NCI-H1417 treated with DMSO at 0.1 percent for 48 hours (cell line): ENCODE measurements at places on chromosomes 4 and X.

- no peak for DNase-seq
These were observed 209.3 kb downstream of the UGT8 start for GRCh38 chr4:114807759-114808404.

- no peak for DNase-seq
These were observed 112.3 kb downstream of the ANAPC4 start for GRCh38 chr4:25489253-25489797.

GRCh38 chr4:166280642-166281041 is 407.6 kb downstream of the TLL1 start:
- DNase-seq = no peak

DNA sequence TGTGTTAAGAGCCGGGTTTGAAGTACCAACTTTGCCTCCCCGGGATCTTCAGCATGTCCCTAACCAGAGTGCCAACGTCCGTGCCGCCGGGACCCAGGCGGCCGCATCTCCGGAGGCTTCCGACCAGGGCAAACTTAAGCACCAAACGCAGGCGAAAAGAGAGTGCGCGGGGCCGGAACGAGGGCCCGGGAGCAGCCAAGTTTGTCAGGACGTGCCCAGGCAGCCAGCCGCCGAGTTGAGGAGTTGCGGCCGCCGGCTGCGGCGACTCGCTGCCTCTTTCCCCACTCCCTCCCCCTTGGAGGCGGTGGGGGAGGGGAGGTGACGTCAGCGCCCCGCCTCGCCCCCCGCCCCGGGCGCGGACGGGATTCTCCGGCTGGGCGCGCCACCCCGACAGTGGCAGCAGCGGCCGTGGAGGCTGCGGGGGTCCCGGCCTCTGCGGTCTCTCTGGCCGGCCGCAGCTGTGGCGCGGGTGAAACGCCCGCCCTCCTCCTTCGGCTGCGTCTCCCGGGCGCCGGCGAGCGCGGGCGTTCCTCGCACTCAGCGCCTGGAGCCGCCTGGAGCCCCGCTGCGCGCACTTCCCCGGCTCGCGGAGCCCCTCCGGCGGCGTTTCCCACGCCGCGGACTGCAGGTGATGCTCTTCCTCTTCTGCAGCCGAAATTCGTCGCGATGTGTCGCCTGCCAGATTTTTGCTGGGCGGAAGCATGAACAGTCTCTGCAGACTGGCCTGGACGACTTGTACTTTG is 2.9 kb upstream of the FAT1 start:
- no peak for DNase-seq

DNA sequence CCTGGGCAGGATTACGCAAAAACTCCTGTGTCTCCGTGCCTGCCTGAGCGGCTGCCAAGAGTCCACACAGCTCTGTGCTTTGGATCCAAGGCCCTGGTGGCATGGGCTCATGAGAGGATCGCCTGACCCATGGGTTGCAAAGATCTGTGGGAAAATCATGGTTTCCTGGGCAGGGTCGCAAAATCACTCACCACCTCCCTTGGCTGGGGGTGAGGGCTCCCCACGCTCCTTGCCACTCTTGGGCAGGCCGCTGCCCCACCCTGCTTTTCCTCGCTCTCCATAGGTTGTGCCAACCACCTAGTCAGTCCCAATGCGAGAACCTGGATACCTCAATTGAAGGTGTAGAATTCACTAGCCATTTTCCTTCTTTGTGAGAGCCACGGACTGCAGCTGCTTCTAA is 66.5 kb upstream of the MAGEB18 start:
- DNase-seq = no peak

GRCh38 chrX:121666171-121666570 is 618.8 kb downstream of the GLUD2 start:
- no peak for DNase-seq

GRCh38 chr4:69823048-69823447 is 36.9 kb downstream of the SULT1E1 start:
- no peak for DNase-seq

GRCh38 chrX:14753441-14753840 is 119.4 kb downstream of the FANCB start:
- DNase-seq = no peak

GRCh38 chrX:1481636-1482529 is 29.2 kb upstream of the ASMTL start:
- DNase-seq = no peak

- no peak for DNase-seq
These were observed 19.5 kb upstream of the XPNPEP2 start for GRCh38 chrX:129719268-129719667.

- no peak for DNase-seq
These were observed 348.4 kb downstream of the FBXO8 start for GRCh38 chr4:173934933-173935620.

DNA sequence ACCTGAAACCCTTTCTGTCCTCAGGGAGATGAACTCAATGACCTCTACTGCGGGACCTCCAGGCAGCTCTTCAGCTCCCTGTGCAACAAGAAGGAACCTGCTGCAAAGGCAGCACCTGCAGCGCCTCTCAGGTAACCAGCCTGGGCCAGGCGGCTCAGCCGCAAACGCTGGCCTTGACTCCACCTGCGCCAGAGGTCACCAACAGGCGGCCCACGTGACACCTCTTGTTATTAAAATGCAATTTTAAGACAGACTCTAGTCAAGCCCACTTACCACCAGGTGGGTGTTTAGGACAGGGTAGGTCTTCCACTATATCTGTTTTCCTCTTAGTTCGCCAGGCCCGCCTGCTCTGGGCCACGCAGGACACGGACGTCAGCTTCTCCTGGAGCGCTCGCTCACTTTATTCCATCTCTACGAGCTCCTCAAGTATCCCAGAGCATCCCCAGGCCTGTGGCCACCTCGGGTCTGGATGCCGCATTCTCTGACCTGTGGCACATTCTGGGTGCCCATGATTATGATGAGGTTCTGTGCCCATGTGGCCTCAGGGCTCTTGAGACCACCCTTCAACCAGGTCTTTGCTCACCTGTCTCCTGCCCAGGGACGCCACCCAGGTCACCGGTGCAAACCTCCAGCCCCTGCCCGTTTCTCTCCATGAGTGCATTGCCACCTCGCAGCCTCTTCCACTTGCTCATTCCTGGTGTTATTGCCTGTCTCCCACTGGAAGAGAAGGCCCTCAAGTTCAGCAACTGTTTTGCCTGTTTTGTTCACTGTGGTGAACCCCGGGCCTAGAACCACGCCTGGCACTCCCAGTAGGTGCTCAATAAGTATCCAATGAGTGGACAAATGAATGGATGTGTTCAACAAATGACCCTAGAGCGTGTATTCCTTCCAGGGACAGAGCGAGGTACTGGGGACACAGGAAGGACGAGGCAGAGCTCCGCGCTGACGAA is 32.8 kb upstream of the JAKMIP1 start:
- DNase-seq = no peak

GRCh38 chrX:115178473-115178872 is 10.7 kb upstream of the RBMXL3 start:
- no peak for DNase-seq

DNA sequence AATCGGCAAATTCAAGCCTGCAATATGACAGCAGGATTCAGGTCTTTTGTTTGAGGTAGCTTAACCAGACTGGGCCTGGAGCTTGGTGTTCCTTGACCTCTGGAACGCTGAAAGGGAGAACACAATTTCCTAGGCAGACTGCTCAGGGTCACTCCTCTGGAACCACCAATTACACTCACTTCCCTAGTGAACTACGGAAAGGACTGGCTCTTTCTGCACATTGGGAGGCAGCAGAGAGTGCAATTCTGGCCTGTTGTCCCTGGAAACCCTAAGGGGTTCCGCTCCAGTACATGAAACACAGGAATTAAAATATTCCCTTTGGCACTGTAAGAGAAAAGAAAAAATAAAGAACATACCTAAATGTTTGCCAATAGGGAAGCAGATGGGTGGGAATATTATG is 58.6 kb downstream of the GPC3 start:
- DNase-seq = no peak

GRCh38 chr4:169311643-169312365 is 41.0 kb upstream of the SH3RF1 start:
- no peak for DNase-seq

DNA sequence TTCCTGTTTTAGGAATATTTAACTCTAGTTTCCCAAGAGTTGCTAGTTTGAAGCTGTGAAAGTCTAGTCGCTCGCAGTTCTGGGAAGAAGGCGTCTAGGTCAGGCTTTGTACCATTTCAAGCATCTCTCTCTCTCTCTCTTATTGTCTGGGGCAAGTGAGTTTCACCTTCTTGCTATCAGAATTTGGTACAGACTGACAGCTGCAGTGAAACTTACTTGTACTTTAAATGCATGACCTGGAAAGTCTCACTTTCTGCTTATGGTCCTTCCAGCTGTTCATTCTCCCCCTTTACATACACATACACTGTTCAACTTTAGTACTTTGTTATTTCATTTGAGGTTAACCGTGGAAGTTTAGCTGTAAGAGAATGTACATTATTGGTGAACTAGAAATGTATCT is 4.4 kb downstream of the FRMPD4 start:
- no peak for DNase-seq

GRCh38 chr4:155478336-155478835 is 101.6 kb upstream of the MAP9 start:
- DNase-seq = no peak

DNA sequence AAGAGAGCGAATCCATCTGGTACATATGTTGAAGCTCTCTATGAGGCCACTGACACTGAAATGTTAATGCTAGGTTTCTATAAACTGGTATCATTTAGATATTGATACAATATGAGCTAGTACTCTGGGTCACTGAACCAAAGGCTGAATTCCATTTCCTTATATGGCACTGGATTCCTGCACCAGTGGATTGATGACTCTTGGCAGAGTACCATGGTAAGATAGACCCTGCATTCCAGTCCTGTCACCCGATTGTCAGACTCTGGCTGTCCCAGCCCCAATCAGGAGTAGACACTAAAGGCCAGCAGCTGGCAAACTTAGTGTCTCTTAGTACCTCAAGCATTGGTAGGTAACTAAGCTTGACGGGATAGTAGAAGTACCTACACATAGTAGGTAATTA is 44.0 kb upstream of the EOLA2 start:
- no peak for DNase-seq

DNA sequence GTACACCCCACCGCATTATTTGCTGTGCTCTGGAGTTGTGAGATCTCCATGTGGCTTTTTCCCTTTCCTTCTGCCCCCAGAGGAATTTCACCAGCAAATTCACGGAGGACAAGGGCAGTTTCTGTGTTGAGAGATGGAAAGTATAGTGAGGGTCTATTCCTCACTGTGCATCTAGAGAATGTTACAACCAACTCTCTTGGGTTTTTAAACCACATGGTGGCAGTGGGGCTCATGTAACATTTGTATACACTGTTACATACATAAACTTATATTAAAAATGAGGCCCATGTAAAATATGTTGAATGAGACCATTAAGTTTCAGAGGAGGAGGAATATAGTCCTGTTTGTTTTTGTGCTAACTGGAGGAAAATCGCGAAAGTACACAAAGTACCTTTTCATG is 909 bp upstream of the PRKG2 start:
- DNase-seq = no peak

GRCh38 chr4:118716304-118716703 is 31.1 kb downstream of the METTL14 start:
- no peak for DNase-seq

DNA sequence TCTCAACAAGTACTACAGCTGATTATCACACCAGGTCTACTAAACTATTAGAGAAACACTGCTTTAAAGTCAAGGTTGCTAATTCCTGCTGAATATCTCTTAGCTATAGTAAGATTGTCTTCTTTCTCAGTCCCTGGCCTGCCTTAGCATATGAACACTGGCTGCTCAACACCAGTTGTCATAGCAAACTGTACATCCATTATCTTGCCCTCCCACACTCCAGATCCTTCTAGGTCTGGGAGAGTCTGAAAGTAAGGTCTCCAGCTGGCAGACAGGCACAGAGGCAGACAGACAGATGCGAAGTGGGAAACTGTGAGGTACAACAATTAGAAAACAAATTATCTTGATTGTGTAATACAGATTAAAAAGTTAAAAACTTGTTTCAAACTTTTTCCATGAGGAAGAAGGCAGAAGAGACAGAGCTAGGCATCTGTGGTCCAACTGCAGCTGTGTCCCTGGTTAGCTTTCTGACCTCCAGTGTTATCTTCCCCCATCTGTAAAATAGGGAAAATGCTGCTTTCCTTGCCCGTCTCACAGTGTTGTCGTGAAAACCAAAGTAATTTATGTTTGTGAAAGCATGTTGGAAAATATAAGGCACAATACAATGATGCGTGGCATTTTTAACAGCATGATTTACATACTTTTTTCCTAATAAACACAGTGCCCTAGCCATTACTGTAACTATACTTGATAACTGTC is 133.8 kb downstream of the KLHL13 start:
- no peak for DNase-seq

GRCh38 chrX:152177052-152177451 is 38.7 kb upstream of the MAGEA10 start:
- DNase-seq = no peak

GRCh38 chr4:85580489-85580888 is 105.5 kb downstream of the ARHGAP24 start:
- no peak for DNase-seq

DNA sequence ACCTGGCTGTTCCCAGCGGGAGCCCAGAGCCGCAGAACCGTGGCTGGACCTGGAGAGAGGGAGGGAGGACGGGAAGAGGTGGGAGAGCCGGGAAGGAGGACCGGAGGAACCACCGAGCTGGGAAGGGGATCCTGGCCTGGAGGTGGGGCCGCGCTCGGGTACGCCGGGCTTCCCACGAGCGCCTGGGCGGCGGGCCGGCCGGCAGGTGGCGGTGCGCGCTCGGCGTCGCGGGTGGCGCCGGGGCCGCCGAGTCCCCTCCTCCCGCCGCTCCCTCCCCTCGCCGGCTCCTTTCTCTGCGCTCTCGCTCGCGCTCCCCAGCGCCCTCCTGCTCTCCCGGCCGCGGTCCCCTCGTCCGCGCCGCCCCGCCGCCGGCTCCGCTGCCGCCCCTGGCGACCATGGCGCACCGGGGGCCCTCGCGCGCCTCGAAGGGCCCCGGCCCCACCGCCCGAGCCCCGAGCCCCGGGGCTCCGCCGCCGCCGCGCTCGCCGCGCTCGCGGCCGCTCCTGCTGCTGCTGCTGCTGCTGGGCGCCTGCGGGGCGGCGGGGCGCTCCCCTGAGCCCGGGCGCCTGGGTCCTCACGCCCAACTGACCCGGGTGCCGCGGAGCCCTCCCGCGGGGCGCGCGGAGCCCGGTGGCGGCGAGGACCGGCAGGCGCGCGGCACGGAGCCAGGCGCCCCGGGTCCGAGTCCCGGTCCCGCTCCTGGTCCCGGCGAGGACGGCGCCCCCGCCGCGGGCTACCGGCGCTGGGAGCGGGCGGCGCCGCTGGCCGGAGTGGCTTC is at the start of gene SORCS2:
TSS of gene SORCS2 (plus strand) at position 287 of the 778 bp plus-strand sequence.
- no peak for DNase-seq

DNA sequence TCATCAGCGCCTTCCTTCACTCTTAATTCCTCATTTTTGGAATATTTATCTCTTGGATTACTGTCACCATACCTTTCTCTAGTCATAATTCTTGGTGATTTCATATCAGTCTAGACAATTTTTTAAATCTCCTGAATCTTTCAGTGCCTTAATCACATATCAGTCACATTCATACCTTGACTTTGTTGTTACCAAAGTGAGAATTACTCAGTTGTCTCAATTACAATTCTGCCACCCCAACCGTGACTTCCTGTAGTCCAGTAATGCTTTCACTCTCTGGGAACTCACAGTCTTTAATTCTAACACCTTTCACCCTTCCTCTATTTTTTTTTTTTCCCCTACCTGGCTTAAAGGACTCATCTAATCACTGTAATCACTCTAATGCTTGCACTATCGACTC is 1275.3 kb upstream of the TENM3 start:
- DNase-seq = no peak
